Spleen (tissue), 13 donors: ENCODE measurements at places on chromosomes 3 and 15. TPM values are rescaled to one million over a fixed set of nuclear protein-coding genes. Genes with fewer than 3 reads are reported as not detected.

Gene MKRN2OS
- not detected for total RNA-seq

- DNase-seq: no peak
- H3K4me3 ChIP-seq: no peak overlapping the region
- no peaks in the 10 kb centered on the region for H3K36me3 ChIP-seq
- no peaks in the 10 kb centered on the region for H3K27me3 ChIP-seq
These were observed 50.6 kb downstream of the CMSS1 start for GRCh38 chr3:99868311-99868646.

GRCh38 chr15:65985387-65985786, 116.1 kb downstream of the RAB11A start:
- no peak overlapping the region for H3K27ac ChIP-seq
- H3K36me3 ChIP-seq: no peaks in the 10 kb centered on the region
- H3K4me1 ChIP-seq: peaks cover 8% of the 10 kb centered on the region
- no peak for DNase-seq
- no peak overlapping the region for H3K4me3 ChIP-seq
- peaks cover 54% of the 10 kb centered on the region for H3K27me3 ChIP-seq

Gene ZNF80
- total RNA-seq: 2.2 TPM
